Stimulated activated effector memory CD8-positive, alpha-beta T cell treated with anti-CD3 and anti-CD28 coated beads, Interleukin-12 subunit alpha, Interleukin-12 subunit beta, amount 100 ng/mL, for 72 hours (primary cell): ENCODE measurements at places on chromosomes 12 and 14.

DNA sequence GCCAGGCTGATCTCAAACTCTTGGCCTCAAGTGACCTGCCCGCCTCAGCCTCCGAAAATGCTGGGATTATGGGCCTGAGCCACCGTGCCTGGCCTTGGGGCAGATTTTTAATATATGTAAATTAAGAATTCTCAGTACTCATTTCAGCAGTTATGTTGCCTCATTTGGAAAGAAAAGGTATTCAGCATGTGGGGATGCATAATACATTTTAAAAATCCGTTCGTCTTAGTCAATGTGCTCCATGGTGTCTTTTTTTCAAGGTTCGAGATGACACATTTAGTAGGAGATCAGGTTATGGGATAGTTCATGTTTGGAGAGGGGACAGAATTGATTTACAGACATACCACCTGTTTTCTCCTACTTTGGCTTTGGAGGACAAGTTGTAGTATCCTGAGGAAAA is 10.2 kb downstream of the SYNE2 start:
- no peak for DNase-seq

- DNase-seq = no peak
Observed at GRCh38 chr12:47321436-47321835, 241.7 kb upstream of the AMIGO2 start.

- DNase-seq = no peak
Observed at GRCh38 chr14:44204061-44204835, 302.8 kb downstream of the FSCB start.

- DNase-seq = no peak
Observed at GRCh38 chr14:92417759-92418158, 94.8 kb downstream of the SLC24A4 start.

- no peak for DNase-seq
Observed at GRCh38 chr14:29102996-29103395, 336.4 kb downstream of the FOXG1 start.

DNA sequence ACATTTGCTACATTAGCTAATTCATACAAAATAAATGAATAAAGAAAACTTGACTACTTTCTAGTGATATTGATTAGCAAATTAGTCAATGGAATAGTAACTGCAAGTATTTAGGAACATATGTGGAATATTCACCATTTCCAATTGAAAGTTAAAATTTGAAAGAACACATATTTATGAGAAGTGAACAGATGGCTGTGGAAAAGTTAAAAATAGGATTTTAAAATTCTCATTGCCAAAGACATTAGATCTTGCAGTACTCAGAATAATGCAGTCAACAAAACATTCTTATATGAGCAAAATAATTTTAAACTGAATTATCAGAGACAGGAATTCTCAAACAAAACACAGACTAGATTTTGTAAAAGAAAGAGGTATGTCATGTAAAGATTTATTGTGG is 613.9 kb upstream of the NOVA1 start:
- no peak for DNase-seq

DNA sequence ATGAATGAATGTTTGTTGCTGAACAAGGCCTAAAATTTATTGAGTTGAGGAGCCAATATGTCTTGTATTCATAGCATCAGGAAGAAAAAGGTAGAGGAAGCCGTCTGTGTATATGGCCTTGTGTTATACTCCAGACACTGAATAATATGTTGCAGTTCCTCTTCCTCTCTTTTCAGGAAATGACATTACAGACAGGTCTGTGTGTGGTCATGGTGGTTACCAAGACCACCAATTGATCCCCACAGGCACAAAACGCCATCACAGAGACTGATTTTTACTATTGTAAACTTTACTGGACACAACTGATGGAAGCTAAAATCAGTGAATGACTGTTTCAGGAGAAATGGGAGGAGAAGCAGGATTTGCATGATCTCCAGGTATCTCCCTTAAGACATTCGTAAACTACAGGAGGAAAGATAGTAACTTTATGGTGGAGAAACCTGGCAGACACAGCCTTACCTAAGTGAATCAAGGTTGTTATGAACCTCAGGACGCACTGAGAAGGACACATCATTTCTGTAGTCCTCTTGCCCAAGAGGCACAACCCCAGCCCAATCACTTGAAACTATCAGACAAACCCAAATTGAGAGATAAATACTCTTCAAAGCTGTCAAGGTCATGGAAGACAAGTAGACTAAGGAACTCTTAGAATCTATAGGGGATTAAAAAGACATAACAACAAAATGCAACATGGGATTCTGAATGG is 334.1 kb upstream of the RGS6 start:
- no peak for DNase-seq

DNA sequence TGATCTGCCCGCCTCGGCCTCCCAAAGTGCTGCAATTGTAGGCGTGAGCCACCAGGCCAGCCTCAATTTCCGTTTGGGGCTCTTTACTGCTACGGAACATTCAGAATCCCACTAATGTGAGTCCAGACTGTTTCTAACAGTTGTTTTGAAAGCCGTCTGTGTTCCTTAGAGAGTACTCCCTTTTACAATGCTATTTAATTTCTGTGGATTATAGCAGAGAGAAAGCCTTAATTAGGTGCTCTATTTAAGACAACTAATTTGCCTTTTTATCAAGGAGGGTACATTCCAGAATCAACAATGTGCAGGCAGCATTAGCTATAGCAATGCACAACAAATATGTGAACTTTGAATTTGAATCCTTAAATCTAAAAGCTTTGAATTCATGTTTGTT is 2.8 kb upstream of the SAV1 start:
- DNase-seq = no peak
